NCI-H1105 (cell line): ENCODE measurements at places on chromosomes 6 and 20.

DNA sequence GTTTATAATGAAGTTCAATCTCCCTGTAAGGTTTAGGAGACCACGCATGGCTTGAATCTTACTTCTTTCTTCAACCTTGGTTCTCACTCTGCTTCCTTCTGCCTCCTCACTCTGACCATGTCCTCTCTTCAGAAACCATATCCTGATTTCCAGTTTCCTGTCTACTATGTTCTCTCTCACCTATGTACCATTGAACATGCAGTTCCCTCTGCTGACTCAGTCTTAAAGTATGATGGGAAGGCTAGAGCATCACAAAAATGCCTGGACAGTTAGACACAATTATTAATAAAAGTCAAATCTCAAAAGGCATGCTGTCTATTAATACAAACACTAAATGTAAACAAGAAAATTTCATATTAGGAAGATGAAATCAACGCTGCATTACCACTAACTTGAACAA lies 151.6 kb downstream of the PRKN start:
- DNase-seq: no peak

DNA sequence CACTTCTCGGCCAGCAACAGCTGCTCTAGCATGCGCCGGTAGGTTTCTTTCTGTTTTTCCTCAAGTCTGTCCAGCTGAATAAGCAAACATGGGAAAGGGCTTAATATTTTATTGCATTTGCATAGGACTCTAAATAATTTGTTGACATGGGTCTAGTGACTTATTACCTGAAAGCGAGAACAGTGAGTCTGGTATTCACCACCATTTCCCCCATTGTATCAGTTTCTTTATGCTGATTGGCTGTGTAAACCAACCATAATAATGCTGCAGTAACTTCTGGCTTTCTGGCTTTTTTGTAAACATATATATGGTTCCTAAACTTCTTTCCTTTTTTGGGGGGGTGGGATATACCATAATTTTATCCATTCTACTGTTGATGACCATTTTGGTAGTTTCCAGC lies 69.1 kb upstream of the TMEM30A start:
- DNase-seq: no peak

- DNase-seq: no peak
Measured at GRCh38 chr6:15995493-15995892, 133.4 kb upstream of the MYLIP start.

- DNase-seq: no peak
Measured at GRCh38 chr6:155228546-155229166, 35.2 kb upstream of the CLDN20 start.

- no peak for DNase-seq
Measured at GRCh38 chr20:43904827-43905177, 9.8 kb upstream of the TOX2 start.

DNA sequence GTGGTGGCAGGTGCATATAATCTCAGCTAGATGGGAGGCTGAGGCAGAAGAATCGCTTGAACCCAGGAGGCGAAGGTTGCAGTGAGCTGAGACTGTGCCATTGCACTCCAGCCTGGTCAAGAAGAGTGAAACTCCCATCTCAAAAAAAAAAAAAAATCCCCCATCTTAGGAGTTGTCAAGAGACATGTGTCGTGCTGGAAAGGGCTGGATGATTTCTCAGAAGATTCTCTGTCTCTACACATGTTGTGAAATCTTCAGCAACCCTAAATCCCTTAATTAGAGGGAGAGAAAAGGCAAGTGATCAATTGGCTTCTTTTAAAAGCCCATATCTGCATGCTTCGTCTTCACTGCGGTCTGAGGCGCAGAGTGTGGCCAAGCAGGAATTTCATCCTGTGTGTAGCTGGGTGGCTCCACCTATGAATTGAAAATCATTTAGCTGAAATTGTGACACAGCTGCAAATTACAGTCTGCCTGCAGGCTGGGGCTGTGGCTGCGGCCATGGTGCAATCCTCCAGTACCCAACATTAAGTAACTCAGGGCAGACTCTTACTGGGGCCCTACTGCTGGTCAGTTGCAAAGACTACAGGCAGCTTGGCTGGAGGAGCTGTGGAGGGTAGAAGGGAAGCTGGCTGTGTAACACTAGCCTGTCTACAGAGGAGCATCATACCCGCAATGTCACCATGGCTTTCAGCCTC lies 3.2 kb upstream of the TGM3 start:
- no peak for DNase-seq

DNA sequence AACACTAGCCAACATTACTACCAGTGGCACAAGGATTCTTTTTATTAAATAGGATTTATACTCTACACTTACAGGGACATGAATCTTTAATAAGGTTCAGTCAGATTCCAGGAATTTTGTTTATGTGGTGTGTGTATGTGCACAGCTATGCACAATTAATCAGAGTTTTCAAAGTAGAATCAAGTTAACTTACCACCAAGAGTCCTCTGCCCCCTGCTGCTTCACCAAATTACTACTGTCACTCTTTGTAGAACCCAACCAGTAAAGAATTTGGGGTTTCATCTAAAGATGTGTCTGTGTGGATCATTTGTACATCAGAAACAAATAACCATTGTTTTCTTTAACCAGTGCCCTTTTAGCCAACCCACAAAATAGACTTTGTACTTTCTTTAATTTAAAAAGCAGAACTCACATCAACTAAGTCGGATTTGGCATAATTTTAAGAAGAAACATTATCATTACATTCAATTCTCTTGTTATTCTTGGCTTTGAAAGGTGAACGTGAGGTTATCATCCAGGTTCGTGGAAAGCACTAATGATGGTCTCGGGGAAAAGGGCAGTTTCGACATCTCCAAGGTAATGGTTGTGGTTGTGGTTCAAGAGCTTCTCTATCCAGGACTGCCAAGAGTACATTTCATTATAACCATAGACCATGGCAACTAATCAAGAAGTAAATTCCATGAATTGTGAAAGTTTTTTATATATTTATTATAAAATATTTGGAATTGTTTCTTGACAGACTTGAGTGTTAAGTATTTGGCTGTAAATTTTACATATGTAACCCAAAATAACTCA lies 514.3 kb upstream of the ID4 start:
- DNase-seq: no peak

GRCh38 chr20:1944345-1945091 lies 49.3 kb downstream of the SIRPA start:
- DNase-seq: no peak

- DNase-seq: no peak
Measured at GRCh38 chr6:151376440-151376839, 14.9 kb downstream of the ZBTB2 start.

DNA sequence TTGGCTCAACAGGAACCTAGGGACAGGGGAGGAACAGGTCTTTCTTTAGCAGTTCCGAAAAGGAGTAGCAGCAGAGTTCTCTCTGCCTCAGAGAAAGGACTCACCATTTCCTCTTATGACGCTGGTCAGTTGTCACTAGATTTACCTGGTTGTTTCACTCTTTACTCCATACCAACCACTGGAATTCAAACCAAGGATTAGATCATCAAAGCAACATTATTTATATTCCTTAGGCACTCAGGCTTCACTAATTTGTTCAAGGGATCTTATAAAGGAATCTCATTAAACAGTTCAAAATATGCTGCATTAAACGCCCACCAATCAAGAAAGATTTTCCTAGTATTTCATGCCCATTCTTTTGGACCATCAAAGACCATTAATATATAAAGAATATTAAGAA lies 1129.5 kb upstream of the MAP3K7 start:
- DNase-seq: no peak

DNA sequence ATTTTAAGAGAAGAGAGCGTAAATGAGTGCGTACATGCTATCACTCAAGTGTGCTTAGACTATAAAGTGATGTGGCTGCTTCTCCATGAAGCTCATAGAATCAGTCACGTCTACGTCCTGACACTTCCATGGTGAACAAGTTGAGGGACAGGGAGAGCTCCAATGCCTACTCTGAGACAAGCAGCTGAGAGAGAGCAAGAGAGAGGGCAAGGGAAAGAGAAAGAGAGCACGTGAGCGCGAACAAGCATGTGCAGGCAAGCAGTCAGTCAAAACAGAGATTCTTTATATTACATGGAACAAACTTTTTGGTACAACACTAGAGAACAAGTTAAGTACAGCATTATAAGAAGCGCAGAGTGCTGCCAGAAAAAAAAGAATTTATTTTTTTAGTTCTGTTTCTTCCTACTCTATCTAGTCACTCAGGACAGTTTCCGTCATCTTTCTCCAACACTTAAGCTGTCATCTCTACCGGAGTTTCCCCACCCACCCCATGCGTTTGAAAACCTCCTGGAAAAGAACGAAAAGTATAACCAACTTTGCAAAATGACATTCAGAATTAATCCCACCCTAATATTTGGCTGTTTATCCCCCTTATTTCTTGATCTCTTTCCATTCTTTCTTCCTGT lies 61.8 kb downstream of the EPB41L2 start:
- DNase-seq: no peak

- peak; percentile 77 for DNase-seq
Measured at GRCh38 chr6:125611573-125612344, 137.7 kb upstream of the HEY2 start.

DNA sequence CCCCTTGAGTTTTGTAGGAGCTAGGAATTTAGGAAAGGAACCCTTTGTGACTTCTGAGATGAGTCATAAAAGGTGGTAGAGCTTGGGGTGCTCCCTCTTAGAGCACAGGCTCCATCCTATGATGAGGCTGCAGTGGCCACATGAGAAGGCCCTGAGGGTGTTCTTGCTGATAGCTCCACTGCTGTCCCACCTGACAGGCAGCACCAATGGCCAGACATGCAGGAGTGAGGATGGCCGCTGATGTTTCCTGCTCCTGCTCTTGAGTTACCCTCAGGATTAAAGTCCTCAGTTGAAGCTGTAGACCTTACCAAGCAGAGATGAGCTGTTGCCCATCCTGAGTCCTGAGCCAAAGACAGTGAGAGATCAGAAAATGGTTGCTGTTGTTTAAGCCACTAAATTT lies 512.1 kb downstream of the CDH26 start:
- DNase-seq: no peak

- DNase-seq: no peak
Measured at GRCh38 chr20:61593516-61593915, 341.5 kb downstream of the CDH4 start.

- DNase-seq: no peak
Measured at GRCh38 chr6:134169871-134170486, 117.6 kb upstream of the SLC2A12 start.

DNA sequence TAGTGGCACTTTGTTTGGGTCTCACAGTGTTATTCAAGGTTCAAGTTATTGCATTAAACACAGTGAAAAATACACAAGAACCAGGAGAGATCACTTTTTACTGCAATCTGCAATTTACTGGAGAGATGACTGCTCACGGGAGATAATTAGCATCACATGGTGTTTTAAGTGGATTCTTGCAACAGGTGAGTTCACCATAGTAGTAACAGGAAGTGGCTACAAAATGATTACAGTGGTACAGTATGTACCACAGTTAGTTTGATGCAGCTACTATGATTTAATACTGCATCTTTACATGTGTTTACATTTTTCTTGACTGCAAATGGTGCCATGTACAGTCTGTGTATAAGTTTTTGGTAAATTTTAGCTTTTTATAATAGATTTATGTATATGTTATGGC lies 96.5 kb upstream of the SCP2D1 start:
- DNase-seq: peak; percentile 26

DNA sequence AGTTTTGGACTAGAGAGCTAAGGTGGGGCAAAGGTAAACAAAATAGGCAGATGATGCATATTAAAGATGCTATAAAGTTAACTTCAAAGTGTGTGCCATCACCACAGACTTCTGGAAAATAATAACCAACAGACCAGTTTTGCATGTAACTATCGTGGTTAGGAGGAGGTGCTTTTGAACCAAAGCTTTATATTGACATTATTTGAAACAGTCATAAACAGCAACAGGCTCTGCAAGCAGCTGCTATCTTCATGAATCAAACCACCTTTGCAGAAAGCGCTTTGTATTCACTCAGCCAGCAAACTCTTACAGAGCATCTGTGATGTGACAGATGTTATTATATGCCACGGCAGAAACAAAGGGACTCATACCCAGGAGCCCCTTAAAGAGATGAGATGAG lies 81.9 kb downstream of the CRYBG1 start:
- peak; percentile 84 for DNase-seq

GRCh38 chr20:58718729-58719128 lies 26.1 kb downstream of the NPEPL1 start:
- DNase-seq: no peak

- peak; percentile 15 for DNase-seq
Measured at GRCh38 chr6:163175301-163175700, 239.2 kb upstream of the QKI start.

- DNase-seq: no peak
Measured at GRCh38 chr6:19562468-19562867, 274.7 kb upstream of the ID4 start.

- DNase-seq: no peak
Measured at GRCh38 chr6:33981861-33982260, 164.0 kb downstream of the GRM4 start.
